ENCODE measurements at places on chromosomes 3 and 15. TPM values are rescaled to one million over a fixed set of nuclear protein-coding genes. Genes with fewer than 3 reads are reported as not detected.

Gene TYRO3
- 22.6 TPM for total RNA-seq

Gene PSTPIP1
- 16.0 TPM for total RNA-seq

Gene SOX14
- total RNA-seq: not detected

Gene GUCA1C
- total RNA-seq: not detected

Gene CPEB1
- 2.5 TPM for total RNA-seq

Gene GCSAM
- 0.90 TPM for total RNA-seq

Gene NEK10
- 0.49 TPM for total RNA-seq

Data from upper lobe of right lung (tissue), 1 donor.